ENCODE measurements at places on chromosomes 4 and X.

- no peak for DNase-seq
These were observed 319.1 kb upstream of the PCDH18 start for GRCh38 chr4:137851435-137851834.

DNA sequence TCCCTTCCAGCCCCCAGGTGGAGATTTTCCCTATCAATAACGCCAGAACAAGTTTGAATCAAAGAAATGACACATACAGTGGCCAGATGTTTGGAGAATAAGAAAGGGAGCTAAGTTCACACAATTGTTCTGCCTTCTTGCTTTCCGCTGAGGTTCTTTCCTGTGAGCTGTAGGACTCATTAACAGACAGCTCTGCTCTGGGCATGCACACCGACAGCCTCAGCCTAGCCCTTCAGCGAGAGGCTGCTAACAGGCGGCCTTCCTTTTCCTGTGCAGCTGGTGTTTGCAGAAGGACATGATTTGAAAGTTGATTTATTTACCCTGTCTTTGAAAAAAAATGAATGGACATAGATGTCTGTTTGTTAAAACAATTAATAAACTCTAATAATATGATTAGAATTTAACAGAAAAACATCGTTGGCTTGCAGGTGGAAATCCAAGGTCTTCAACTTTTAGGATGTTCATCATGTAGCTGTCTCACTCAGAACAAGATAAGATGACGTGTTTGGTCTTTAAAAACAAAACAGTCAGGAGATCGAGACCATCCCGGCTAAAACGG is 183.3 kb downstream of the KDR start:
- DNase-seq: no peak

GRCh38 chr4:17771284-17771908 is 10.0 kb downstream of the FAM184B start:
- DNase-seq: no peak

GRCh38 chrX:46913667-46914066 is 1.4 kb downstream of the JADE3 start:
- DNase-seq: peak; percentile 5

- DNase-seq: no peak
These were observed 31.6 kb upstream of the KIT start for GRCh38 chr4:54626113-54626512.

DNA sequence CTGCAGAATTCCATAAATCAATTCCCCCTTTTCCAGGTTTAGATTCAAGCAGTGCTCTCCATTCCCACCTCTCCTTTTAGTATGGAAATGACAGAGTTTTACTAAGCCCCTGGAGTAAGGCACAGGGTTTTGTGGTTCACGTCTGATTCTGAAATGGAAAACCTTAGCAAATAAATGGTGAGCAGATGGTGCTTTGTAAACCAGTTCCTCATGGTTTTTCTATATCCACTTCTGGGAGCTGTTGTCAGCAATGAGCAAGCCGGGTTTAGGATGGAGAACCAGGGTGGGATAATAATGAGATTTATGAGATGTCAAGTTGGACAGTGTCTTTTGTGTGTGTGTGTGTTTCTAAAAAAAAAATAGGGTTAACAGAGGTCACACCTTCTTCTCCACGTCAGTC is 113.8 kb upstream of the RBPJ start:
- no peak for DNase-seq

DNA sequence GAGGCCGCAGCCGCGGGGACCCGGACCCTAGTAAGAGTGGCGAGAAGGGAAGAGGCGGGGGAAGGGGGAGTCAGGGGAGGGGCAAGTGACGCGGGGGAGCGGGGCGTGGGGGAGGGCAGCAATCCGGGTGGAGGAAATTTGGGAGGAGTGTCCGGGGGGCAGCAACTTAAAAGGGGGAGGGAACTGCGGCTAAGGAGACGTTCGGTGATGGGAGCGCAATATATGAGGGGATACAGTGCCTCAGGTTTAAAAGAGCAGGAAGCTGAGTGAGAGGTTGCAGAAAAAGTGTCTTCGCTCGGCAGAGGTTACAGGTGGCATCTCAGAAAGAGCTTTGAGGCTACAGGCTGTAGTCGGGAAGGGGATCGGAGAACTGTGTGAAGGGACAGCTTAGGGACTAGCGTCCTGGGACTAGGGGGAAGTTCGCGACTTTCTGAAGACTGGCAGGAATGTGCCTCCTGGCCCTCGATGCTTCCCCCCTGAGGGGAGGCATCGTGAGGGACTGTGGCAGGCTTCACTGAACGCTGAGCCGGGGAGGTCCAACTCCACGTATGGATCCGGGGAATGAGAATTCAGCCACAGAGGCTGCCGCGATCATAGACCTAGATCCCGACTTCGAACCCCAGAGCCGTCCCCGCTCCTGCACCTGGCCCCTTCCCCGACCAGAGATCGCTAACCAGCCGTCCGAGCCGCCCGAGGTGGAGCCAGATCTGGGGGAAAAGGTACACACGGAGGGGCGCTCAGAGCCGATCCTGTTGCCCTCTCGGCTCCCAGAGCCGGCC is 519 bp downstream of the FOXO4 start:
- peak; percentile 75 for DNase-seq

DNA sequence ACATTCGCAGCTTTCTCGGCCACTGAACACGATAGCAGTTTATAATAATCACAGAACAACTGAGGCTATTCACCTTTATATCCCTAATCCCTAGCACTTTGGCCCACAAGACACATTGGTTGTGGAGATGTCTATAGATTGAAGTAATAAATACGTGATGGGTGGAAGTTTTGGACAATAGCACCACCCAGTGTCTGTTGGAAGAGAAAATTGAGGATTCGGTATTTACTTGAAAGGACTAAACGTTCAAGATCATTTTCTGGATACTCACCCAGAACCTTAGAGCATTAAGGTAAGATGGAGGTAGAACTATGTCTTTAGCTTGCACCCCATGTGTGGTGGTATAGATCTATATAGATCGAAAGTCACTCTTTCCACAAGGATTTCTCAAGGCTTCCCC is 787 bp upstream of the TMSB15A start:
- DNase-seq: peak; percentile 3

DNA sequence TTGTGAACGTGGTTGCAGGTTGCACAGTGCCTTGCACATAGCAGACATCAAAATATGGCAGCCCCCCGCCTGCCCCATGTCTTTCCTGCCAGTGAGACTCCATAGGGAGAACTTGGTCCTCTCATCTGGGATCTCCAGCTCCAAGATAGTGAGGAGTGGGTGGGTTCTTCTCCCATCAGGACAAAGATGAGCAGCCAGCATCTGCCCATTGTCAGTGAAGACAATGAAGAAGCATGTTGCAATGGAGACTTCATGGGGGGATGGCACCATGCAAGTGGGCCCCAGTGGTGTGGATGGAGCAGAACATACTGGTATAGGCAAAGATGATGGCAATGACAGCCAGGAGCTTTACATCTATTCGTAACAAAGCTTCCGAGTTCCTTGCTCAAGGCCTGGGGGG is 80.2 kb downstream of the STARD8 start:
- no peak for DNase-seq

GRCh38 chr4:84176016-84176415 is 323.1 kb downstream of the NKX6-1 start:
- no peak for DNase-seq

DNA sequence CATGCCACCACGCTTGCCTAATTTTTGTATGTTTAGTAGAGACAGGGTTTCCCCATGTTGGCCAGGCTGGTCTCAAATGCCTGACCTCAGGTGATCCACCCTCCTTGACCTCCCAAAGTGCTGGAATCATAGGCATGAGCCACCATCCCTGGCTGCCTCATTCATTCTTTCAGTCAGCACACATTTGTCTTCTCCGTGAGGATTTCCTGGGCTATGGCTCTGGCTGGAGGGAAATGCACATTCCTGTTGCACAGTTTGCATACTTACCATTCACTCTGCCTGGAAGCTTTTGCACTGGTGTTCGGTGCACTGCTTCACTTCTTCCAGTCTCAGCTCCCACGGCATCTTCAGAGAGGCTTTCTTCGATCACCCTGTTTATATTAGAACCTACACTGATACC is 267.8 kb downstream of the STIM2 start:
- no peak for DNase-seq

DNA sequence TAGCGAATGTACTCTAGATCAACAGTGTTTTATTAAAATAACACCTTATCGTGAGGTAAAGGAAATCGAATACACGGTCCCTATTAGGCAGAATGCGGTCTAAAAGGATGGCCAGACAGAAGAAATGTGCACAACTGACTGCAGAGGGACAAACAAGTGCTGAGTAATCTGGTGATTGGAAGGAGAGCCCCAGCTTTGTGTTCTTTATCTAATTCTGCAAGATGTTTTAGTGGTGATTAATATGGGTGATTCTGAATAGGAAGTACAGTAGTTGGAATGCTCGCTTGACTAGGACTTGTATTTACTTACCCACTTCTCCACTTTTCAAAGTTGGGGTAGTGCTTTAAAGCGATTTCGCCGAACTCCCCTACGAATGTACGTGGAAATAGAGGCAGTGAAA is 1.2 kb downstream of the WDR44 start:
- DNase-seq: peak; percentile 23

DNA sequence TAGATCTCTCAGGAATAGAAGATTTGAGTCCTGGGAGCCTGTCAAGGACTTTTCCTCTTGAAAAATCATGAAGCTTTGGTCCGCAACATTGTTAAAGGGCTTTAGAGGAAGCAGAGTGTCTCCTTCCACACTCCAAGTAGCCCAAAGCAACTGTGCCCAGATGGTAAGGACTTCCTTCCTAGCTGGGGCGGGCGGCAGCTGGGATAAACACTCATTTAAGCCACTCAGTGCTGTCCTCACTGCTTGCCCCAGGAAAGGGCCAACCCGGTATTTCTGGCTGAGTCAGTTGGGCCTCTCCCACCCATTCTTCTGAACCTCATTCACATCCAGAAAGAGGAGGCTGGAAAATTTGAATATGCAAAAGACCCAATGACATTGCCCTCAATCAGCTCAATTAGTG is 144.3 kb downstream of the CHIC2 start:
- no peak for DNase-seq
